Endothelial cell of umbilical vein (primary cell): ENCODE measurements at places on chromosomes 5 and 9. TPM values are rescaled to one million over a fixed set of nuclear protein-coding genes. Genes with fewer than 3 reads are reported as not detected.

DNA sequence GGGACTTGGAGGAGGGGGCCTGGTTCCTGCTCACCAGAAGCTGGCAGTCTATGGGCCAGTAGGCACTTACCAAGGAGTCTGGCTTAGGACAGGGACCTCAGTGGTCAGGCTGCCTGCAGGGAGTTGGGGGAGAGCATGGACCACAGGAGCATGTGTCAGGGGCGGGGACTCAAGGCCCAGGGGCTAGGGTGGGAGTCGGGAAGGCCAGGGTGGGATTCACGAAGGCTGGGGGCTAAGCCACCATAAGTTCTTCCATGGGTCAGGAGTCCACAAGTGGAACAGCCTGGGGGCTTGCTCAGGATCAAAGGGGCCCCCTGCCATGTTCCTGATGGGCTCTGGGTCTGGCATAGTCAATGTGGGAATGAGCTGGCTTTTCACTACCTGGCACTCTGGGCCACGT lies 11.5 kb upstream of the SLC25A48 start:
- DNase-seq, result no peak
- H3K27ac ChIP-seq, result no peak overlapping the region
- no peaks in the 10 kb centered on the region for H3K4me1 ChIP-seq
- H3K4me3 ChIP-seq, result no peak overlapping the region
- H3K27me3 ChIP-seq, result peaks cover 2% of the 10 kb centered on the region
- no peaks in the 10 kb centered on the region for H3K36me3 ChIP-seq

The HINT1 gene
- polyA plus RNA-seq, result 350 and 423 TPM in 2 replicates

The GABRA1 gene
- not detected in 2 replicates for polyA plus RNA-seq

The PDE8B gene
- polyA plus RNA-seq, result not detected in 2 replicates

The SLC2A8 gene
- polyA plus RNA-seq, result 26.1 and 33.5 TPM in 2 replicates

DNA sequence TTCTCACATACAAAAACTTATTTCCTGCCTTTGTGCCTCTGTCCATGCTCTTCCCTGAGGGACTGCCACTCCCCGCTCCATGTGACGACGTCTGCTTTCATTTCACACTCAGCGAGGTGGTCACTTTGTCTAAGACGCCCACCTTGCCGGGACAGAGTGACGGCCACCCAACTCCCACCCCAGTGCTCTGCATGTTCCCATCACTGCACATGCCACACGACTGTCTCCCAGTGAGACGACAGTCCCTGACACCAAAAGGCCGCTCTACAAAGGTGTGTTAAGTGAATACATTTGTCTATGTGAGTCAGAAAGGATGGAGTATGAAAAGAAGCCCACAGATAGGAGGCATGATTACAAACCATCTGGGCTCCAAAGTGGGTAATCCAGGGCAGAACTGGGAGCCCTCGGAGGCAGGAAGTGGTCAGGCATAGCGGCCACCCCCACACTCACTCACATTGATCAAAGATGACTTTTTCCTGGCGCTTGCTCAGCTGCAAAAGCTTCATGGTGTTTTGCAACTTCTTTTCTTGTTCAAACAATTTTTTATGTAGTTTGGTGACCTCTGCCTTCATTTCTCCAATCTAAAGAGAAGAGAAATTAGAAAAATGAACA lies 185.8 kb downstream of the CDK5RAP2 start:
- no peak overlapping the region for H3K27ac ChIP-seq
- no peaks in the 10 kb centered on the region for H3K27me3 ChIP-seq
- DNase-seq, result no peak
- no peaks in the 10 kb centered on the region for H3K4me1 ChIP-seq
- H3K36me3 ChIP-seq, result peaks cover 17% of the 10 kb centered on the region
- H3K4me3 ChIP-seq, result no peak overlapping the region

GRCh38 chr5:32100230-32100629 lies 73.9 kb downstream of the GOLPH3 start:
- H3K4me1 ChIP-seq, result peaks cover 45% of the 10 kb centered on the region
- peak; percentile 82 for DNase-seq
- no peak overlapping the region for H3K4me3 ChIP-seq
- H3K36me3 ChIP-seq, result peaks cover 4% of the 10 kb centered on the region

The BTNL3 gene
- not detected in 2 replicates for polyA plus RNA-seq

- no peak overlapping the region for H3K27ac ChIP-seq
- DNase-seq, result no peak
- H3K4me3 ChIP-seq, result no peak overlapping the region
- no peaks in the 10 kb centered on the region for H3K4me1 ChIP-seq
Observed at GRCh38 chr5:90899014-90899604, 340.5 kb downstream of the ADGRV1 start.

The SLC4A9 gene
- not detected in 2 replicates for polyA plus RNA-seq

The TMC1 gene
- 0.30 TPM in 1 of 2 replicates, not detected in the other for polyA plus RNA-seq

The FAF2 gene
- 24.8 and 27.9 TPM in 2 replicates for polyA plus RNA-seq

DNA sequence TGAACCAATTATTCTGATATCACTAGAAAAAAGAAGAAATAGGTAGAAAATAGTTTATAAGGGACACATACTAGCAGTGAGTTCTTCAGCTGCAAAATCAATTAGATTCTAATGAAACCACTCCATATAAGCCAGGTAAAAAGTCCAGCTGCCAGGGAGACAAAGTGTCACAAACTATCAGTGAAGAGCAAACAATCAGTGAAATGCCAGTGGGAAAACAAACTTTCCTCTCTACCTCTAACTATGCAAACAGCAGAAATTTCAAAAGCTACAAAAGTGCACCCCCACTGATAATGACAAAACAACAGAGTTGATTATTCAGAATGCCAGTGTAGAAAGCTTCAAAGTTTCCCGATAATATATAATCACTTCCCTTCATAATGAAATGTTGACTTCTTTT lies 637.2 kb upstream of the ITGA1 start:
- no peak for DNase-seq
- no peaks in the 10 kb centered on the region for H3K27me3 ChIP-seq
- no peaks in the 10 kb centered on the region for H3K4me1 ChIP-seq
- no peak overlapping the region for H3K27ac ChIP-seq

The ENHO gene
- polyA plus RNA-seq, result 0.10 and 0.11 TPM in 2 replicates

GRCh38 chr5:150488519-150489359 lies 19.2 kb upstream of the NDST1 start:
- no peak overlapping the region for H3K4me3 ChIP-seq
- H3K27ac ChIP-seq, result no peak overlapping the region
- peaks cover 45% of the 10 kb centered on the region for H3K4me1 ChIP-seq
- peak; percentile 20 for DNase-seq
- no peaks in the 10 kb centered on the region for H3K27me3 ChIP-seq

The ANXA2R gene
- polyA plus RNA-seq, result 10.4 and 11.1 TPM in 2 replicates

GRCh38 chr5:169551146-169551545 lies 32.4 kb upstream of the SPDL1 start:
- H3K4me1 ChIP-seq, result no peaks in the 10 kb centered on the region
- peaks cover 12% of the 10 kb centered on the region for H3K27me3 ChIP-seq
- H3K4me3 ChIP-seq, result no peak overlapping the region
- DNase-seq, result no peak
- H3K36me3 ChIP-seq, result no peaks in the 10 kb centered on the region
- H3K27ac ChIP-seq, result no peak overlapping the region

DNA sequence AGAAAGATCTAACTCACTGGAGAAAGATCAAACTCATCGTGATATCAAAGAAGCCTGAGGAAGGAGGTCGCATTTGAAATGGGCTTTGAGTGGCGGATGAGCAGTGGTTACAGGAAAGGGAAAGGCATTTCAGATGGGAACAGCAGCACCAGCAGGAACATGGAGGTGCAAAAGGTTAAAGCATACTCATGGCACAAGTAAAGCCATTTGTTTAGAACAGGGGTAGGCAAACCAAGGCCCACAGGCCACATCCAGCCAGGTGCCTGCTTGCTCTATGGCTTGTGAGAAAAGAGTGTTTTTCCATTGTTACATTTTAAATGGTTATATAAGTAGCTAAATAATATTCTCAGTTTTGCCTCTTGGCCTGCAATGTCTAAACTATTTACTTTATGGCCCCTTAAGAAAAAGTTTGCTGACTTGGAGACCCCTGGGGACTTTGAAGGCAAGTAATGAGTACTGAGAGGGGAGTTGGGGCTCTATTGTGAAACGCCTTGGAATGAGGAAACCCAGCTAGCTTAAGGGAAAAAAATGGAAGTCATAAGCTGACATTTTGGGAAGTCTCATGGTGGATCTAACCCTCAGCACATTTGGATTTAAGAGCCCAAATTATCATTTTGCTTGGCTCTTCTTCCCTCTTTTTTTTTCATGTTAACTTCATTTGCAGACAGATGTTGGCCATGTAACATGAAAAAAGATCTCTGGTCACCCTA lies 211.1 kb downstream of the NR3C1 start:
- H3K4me3 ChIP-seq, result no peak overlapping the region
- H3K4me1 ChIP-seq, result no peaks in the 10 kb centered on the region
- no peaks in the 10 kb centered on the region for H3K36me3 ChIP-seq
- no peak overlapping the region for H3K27ac ChIP-seq
- H3K27me3 ChIP-seq, result no peaks in the 10 kb centered on the region

- peaks cover 2% of the 10 kb centered on the region for H3K27me3 ChIP-seq
- no peak overlapping the region for H3K4me3 ChIP-seq
- no peak overlapping the region for H3K27ac ChIP-seq
- DNase-seq, result no peak
Observed at GRCh38 chr5:180126716-180127681, 55.4 kb upstream of the RNF130 start.

The OLFML2A gene
- 0.81 and 0.92 TPM in 2 replicates for polyA plus RNA-seq

The PCDHB5 gene
- polyA plus RNA-seq, result 0.49 and 0.80 TPM in 2 replicates

DNA sequence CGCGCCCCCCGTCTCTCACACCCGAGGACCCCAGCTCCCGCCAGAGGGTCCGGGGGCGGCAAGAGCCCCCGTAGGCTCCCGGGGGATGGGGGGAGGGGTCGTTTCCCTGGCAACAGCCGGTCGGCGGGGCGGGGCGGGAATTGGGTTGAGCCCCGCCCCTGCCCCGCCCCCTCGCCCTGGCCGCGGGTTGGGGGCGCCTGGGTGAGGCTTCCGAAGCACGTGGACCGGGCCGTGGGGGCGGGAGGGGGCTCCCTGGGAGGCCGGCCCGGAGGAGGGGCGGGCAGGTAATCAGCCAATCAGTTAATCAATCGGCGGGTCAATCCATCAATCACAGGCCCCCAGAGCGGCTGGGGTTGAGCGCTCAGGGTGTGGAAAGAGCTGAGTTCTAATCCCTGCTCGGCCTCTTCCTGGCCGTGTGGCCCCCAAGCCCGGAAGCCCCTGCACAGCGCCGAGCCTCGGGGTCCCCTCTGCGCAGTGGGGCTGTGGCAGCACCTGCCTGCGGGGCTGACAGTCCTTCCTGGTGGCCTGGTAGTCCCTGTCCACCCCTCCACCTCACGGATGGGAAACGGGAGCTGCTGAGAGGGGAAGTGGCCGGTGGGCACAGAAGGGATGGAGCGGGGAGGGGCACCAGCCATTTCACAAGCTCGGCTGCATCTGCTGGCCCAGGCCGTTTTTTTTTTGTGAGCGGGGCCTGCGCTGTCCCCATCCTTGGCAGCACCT lies 174.2 kb upstream of the IER5L start:
- H3K27me3 ChIP-seq, result no peaks in the 10 kb centered on the region
- no peak for DNase-seq
- H3K36me3 ChIP-seq, result no peaks in the 10 kb centered on the region
- H3K4me1 ChIP-seq, result no peaks in the 10 kb centered on the region
- no peak overlapping the region for H3K27ac ChIP-seq

DNA sequence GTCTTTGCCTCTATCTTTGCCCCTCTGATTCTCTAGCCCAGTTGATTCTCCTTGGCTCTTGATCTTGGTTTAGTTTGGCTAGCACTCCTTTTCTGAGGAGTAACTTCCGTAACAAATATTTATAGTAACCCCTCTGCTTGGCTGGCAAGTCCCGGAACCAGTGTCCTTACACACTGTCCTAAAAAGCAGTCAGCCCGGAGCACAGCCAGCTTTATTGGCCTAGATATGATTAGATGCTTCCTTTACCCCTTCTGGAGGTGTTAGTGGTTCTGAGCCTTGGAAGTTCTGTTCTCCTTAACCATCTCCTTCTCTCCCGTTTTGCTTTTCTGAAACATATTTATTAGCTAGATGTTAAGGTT lies 17.0 kb upstream of the MSMP start:
- peaks cover 34% of the 10 kb centered on the region for H3K4me1 ChIP-seq
- peak overlapping the region; percentile 3 for H3K4me3 ChIP-seq
- no peaks in the 10 kb centered on the region for H3K36me3 ChIP-seq
- H3K27ac ChIP-seq, result peak overlapping the region; percentile 43

The PCDHGB1 gene
- 0.39 and 0.48 TPM in 2 replicates for polyA plus RNA-seq

The AQP3 gene
- polyA plus RNA-seq, result 1.8 and 1.9 TPM in 2 replicates

DNA sequence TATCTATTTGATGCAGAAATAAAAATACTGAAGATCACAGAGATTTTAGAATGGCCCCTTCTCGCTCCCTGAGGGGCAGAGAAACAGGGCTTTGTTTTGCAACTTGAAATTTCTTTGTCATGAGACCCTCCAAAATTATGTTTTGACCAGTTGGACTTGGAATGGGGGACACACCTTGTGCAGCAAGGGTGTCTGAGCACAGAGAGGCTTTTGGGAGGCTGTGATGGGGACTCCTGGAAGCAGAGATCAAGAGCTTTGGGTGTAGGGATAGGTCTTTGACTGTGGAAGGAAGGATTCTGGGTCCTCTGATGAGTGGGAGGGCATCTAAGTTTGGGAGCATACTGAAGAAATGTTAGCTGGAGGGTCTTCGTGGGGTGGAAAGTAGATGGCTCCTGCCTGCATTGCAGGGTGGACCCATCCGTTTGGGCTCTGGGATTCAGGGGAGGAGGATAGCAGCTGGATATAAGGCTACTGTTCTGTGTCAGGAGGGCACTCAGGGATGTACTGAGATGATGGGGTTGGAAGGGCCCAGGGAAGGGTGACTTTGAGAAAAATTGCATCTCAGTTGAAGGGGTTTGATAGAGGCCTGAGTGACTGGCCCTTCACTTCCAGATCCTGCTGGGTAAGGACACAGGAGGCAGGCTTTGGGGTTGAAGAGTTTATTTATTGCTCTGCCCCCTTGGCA lies 1.8 kb upstream of the MYORG start:
- no peaks in the 10 kb centered on the region for H3K36me3 ChIP-seq
- no peak overlapping the region for H3K4me3 ChIP-seq
- H3K27ac ChIP-seq, result no peak overlapping the region
- no peaks in the 10 kb centered on the region for H3K27me3 ChIP-seq
- H3K4me1 ChIP-seq, result peaks cover 11% of the 10 kb centered on the region

DNA sequence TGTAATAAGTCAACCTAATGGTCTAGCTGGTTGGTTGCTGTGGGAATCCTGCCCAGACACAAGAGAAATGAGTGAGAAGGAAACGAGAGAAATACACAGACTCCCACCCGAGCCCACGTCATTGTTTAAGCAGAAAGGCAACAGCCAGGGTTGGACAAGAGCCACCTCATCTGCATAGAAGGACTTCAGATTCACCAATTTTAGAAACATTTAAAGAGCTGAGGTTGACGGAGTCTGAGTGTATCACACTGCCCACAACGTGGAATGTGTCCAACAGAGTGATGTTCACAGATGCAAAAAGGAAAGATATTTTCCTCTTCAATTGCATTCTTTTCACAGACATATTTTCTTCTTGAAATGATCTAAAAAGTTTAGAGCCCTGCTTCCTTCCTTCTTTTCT lies 349.5 kb downstream of the AGTPBP1 start:
- H3K27me3 ChIP-seq, result no peaks in the 10 kb centered on the region
- H3K36me3 ChIP-seq, result no peaks in the 10 kb centered on the region
- no peak for DNase-seq

GRCh38 chr9:33867747-33868439 lies 50.9 kb downstream of the UBE2R2 start:
- no peak overlapping the region for H3K27ac ChIP-seq
- no peaks in the 10 kb centered on the region for H3K27me3 ChIP-seq
- H3K4me3 ChIP-seq, result no peak overlapping the region

- no peaks in the 10 kb centered on the region for H3K36me3 ChIP-seq
- H3K4me3 ChIP-seq, result no peak overlapping the region
- H3K27me3 ChIP-seq, result no peaks in the 10 kb centered on the region
- DNase-seq, result no peak
Observed at GRCh38 chr9:22514871-22515270, 68.2 kb downstream of the DMRTA1 start.

- no peak overlapping the region for H3K27ac ChIP-seq
- no peaks in the 10 kb centered on the region for H3K36me3 ChIP-seq
- H3K27me3 ChIP-seq, result peaks cover 3% of the 10 kb centered on the region
- DNase-seq, result no peak
- H3K4me1 ChIP-seq, result no peaks in the 10 kb centered on the region
Observed at GRCh38 chr5:56498759-56499395, 265.7 kb upstream of the ANKRD55 start.

The SEMA6A gene
- 0.43 TPM in 2 replicates for polyA plus RNA-seq
